DMS53 (cell line): ENCODE measurements at places on chromosomes 3 and 15.

DNA sequence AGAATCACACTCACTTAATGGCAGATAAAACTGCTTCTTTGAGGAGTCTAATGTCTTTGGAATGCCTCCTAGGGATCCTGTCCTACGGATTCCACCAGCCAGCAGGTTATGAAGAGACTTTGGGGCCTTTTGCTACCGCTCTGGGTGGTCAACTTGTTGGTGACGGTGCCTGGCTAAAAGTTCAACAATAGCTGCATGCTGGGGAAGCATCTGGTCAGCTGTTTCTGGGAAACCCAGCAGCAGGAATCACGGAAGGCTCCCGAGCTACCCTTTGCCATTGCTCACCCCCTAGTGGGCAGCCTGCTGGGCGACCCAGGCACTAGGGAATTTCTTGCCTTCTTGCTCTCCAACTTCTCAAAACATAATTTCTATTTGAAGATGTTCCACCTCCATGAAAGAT lies 263.3 kb downstream of the NEK10 start:
- DNase-seq: no peak

- peak; percentile 72 for DNase-seq
These were observed 51.2 kb upstream of the ULK4 start for GRCh38 chr3:42012935-42013690.

DNA sequence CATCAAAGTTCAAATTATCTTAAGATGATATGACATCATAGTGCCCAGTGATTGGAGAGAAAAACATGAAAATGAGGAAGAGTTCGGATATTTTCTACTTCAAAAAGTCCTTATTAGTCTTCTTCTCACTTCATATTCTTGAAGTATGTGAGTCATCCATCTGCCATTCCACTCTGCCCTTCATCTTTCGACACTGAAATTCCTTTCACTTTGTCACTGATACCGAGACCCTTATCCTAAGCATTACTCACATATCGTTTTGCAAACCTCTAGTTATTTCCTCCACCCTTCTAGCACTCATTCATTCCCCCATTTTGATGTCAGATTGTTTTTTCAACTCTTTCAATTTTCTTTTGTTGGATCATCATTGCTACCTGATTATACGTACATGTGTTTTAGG lies 4.0 kb downstream of the OR5H14 start:
- peak; percentile 18 for DNase-seq

GRCh38 chr3:56525291-56525690 lies 31.7 kb upstream of the CCDC66 start:
- no peak for DNase-seq

- DNase-seq: peak; percentile 69
These were observed 37.3 kb downstream of the ANP32A start for GRCh38 chr15:68783226-68784058.

- DNase-seq: peak; percentile 51
These were observed 34.9 kb downstream of the DCLK3 start for GRCh38 chr3:36729204-36730056.

- peak; percentile 37 for DNase-seq
These were observed 602.1 kb downstream of the MAGI1 start for GRCh38 chr3:65436580-65436979.

GRCh38 chr15:62880278-62880677 lies 162.3 kb upstream of the TPM1 start:
- DNase-seq: no peak

DNA sequence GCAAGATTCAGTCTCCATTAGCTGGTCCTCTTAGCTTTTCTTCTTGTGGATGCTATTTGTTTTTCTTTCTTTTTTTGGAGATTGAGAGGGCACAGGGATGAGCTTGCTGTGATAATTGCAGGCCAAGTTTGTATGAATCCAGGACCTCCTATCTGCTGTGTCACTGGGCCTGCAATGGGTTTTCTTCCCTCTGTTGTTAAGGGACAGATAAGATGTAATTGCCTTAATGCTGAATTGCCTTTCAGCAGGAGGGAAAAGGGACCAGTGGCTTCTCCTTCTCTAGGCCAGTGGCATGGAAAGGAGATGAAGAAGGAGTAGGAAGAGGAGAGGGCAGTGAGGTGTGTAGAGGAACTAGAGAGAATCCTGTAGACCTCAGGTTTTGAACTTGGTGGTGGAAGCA lies 29.9 kb downstream of the PTPRG start:
- DNase-seq: no peak

DNA sequence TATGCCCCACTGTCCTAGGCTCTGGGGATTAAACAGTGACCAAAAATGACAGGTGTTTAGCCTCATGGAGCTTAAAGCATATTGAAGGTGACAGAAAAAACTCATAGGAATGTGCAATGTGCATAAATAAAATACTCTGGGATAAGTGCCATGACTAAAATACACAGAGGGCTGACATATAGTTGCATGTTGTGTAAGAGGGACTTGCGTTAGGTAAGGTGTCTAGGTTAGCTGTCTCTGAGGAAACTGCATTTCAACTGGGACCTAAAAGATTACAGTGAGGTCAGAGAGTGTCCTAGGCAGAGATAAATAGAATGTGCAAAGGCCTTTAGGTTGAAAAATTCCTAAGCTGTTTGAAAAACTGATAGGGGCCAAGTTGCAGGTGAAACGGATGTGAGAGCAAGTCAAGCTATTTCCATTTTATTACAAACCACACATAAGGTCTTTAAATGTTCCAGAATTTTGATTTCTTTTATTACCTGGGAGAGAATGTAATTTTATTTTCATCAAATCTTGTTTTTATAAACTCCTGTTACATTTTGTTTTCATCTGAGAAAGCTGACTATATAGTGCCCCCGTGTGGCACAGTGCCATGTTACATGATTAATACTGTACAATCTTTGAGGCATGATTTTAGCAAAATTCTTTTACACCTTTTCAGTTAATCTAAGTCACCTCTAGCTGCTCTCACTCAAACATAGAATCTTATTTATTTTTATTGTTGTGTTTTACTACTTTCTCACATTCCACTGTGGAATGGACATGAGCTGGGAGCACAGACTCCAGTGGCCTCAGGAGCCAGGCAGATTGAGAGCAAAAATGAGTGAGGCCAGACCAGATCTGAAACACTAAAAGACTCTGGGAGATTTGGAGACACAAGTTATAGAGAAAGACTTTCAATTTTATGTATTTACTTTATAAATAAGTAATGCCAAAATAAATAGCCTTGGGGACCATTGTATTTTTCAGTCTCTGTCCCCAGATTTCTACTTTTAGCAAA lies 259.6 kb upstream of the ZNF717 start:
- peak; percentile 40 for DNase-seq

GRCh38 chr15:38068626-38069391 lies 134.4 kb downstream of the TMCO5A start:
- DNase-seq: peak; percentile 60

GRCh38 chr3:123157209-123157597 lies 44.5 kb upstream of the SEC22A start:
- DNase-seq: no peak

- peak; percentile 22 for DNase-seq
These were observed 99.6 kb downstream of the ABI3BP start for GRCh38 chr3:100893590-100893989.

GRCh38 chr15:83610901-83611685 lies 42.8 kb upstream of the ADAMTSL3 start:
- DNase-seq: no peak

DNA sequence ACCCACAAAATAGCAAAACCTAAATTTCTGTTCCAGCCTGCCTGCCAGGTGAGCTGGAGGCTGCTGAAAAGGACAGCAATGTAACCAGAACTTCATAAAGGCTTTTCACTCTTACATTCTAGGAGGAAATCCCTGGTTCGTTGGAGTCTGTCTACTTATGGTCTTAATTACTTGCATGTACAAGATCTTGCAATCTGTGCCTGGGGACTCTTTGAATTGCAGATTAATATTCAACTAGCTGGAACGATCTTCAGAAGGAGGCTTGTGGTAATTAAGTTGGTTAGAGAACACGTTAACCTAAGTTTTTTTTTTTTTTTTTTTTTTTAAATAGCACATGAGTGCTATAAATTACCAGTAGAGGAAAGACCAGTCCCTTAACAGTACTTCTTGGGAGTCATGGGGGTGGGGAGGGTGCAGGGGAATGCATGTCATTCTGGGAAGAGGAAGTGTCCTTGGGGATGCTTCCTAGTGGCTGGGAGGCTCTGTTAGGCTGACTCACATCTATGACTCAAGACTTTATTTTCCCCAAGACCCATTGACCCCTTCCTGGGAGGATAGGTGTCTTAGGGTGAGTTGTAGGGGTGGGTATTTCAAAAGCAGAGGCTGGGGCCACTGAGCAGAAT lies 139.8 kb downstream of the RAB11A start:
- peak; percentile 11 for DNase-seq

GRCh38 chr15:39502611-39503195 lies 78.2 kb upstream of the THBS1 start:
- DNase-seq: no peak

- peak; percentile 17 for DNase-seq
These were observed 261.4 kb downstream of the ZMAT3 start for GRCh38 chr3:178810181-178810580.

DNA sequence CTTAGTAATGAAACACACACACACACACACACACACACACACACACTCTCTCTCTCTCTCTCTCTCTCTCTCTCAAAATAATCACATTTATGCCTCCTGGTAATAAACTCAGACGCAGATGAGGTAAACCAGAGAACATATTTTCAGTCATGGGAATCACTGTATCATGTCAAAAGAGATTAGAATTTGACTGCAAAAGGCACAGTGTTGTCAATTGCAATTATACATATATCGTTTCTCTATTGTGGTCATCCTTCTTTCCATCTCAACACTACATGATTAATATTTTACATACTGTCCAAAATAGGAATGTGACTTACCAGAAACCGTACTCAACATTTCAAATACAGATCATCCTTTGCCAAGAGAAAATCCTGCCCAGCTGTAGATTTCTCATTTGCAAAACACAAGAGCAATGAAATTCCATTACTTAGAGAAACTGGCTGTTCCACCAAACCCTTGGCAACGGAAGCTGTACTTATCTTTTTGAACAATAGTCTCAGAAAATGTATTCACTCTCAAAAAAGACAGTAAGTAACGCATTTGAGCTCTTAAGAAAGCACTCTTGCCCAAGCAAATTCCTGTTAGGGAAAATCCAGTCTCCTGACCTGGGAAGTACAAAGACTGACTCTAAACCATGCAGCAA lies 24.3 kb downstream of the PDZRN3 start:
- no peak for DNase-seq

DNA sequence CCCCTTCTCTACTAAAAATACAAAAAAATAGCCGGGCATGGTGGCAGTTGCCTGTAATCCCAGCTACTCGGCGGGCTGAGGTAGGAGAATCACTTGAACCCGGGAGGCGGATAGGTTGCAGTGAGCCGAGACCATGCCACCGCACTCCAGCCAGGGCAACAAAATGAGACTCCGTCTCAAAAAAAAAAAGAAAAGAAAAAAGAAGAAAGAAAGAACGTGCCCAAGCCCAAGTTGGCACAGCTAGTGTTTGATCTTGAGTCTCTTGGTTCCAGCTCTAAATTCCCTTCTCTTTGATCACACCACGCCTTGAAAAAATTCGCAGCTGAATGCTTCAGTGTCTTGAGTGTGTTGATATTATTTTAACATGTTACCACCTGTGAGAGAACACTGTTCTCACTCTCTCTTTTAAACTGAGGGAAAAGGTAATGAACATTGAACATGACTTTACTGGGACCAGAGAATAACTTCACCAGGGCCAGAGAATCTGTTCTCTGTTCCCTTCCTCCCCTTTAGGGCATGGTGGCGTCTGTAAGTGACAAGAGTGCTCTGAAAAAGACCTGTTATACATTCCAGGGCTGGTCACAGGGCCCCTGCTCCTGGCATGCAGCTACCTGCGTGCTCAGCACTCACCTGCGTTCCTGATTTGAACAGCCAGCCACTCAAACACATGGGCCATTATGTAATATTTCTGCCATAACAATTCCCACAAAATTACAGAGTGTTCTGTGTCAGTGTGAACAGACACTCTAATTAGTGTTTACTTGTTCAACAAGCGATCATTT lies 19.0 kb downstream of the SLCO3A1 start:
- no peak for DNase-seq

DNA sequence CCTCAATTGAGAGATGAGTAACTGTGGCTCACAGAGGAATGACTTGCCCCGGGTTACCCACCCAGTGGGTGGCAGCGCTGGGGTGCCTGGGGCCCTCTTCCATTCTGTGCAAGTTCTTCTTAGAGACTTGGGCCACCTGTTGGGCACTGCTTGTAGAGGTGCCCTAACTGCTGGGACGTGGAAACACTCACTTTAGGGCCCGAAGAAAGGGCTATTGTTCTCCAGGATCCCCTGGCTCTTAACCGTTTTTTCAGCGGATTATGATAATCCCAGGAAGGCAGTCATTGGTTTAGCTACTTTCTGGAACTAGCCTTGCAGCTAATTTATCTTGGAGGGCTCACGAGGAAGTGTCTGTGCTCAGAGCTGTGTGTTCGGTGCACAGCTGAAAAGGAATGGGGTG lies 66.0 kb upstream of the GCNT3 start:
- DNase-seq: no peak

DNA sequence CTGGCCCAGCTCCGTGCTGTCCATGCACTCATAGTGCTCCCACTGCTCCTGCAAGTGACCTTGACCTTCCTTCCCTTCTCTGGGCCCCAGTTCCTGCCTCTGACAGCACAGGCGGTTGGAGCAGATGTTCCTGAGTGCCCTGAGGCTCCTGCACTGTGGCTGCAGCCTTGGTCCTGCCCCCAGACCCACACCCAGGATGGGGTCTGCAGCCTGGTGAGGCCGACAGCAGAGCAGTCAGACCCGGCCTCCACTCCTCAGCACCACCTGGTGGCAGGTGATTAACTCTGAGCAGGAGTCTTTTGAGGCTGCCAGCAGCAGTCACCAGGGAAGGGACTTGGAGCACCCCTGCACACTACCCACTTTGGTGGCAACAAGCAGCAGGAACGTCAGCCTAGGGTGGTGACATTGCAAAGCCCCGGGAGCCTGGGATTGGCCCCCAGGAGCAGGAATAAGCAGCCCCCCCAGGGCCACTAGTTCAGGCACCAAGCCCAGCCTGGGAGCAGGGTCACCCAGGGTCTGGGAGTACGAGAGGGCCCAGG lies 64.6 kb downstream of the CYP11A1 start:
- peak; percentile 64 for DNase-seq

GRCh38 chr15:97224191-97224641 lies 736.3 kb upstream of the ARRDC4 start:
- DNase-seq: no peak

DNA sequence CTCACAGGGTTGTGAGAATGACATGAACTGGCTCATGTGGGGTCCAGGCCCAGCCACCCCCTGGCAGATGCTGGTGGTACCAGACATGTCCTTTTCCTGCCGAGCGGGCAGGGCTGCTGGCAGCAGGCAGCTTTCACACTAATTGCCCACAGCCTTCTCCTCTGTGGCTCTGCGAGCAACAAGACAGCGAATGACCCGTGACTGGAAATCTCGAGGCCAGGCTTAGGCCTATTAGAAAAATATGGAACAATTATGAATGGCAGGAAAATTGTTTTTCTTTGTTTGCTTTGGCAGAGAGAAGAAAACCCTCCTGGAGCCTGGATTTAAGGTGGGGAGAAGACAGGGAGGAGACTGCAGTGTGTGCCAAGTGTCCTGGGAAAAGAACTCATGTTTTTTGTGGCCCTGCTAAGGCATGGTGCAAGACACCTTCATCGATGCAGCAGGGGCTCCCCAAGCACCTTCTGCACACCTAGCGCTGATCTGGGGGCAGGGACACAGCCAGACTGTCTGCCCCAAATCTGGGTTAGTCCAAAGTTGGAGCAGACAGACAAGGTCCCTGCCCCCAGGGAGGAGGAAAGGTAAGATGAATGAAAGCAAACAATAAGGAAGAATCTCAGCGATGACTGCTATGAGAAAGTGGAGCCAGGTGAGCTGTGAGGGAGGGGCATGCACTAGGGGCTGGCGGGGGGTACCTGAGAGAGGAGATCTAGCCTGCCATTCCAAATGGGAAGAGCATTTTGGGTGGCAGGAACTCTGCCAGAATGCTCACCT lies 193.8 kb upstream of the TLE3 start:
- DNase-seq: no peak

- DNase-seq: peak; percentile 9
These were observed 179.1 kb downstream of the WDR72 start for GRCh38 chr15:53580366-53580765.
